ENCODE measurements at places on chromosomes 3 and 15.

DNA sequence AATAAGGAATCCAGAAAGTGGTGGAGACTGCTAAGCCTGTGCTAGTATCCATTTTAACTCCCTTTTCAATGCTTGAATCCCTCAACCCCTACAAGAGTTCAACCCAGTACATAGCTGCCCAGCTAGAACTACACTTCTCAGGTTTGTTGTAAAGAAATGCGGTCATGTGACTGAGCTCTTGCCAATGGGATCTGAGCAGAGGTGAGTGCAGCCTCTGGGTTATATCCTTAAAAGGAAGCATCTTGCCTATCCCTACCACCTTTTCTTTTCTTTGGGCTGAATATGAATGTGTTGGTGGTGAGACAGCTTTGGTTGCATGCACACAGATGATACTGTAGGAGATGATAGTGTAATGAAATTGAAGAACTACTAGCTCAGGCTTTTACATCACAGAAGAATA is 139.7 kb downstream of the CADPS start:
- H3K27ac ChIP-seq, result no peak overlapping the region
- H3K4me1 ChIP-seq, result no peaks in the 10 kb centered on the region
- H3K4me3 ChIP-seq, result no peak overlapping the region
- H3K36me3 ChIP-seq, result no peaks in the 10 kb centered on the region
- no peak for DNase-seq

DNA sequence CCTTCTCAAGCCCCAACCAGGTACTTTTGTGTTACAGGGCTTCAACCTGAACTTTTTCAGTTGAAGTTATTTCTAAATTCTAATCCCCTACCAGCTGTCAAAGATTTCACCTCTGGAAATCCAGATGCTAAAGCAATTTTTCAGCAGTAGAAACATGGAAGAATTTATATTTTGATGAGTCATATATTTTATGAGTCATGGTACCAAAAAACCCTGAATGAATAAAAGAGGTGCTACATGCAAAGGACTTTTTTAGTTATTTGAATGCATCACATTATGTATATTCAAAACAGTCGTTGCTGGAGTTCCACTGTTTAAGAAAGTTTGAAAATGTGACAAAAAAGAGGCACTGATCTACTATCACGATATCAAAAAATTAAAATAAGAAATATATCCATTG is 96.0 kb upstream of the ZNF385D start:
- H3K36me3 ChIP-seq, result no peaks in the 10 kb centered on the region
- no peak for DNase-seq
- no peaks in the 10 kb centered on the region for H3K4me1 ChIP-seq
- no peaks in the 10 kb centered on the region for H3K27me3 ChIP-seq
- H3K27ac ChIP-seq, result no peak overlapping the region
- no peak overlapping the region for H3K4me3 ChIP-seq

DNA sequence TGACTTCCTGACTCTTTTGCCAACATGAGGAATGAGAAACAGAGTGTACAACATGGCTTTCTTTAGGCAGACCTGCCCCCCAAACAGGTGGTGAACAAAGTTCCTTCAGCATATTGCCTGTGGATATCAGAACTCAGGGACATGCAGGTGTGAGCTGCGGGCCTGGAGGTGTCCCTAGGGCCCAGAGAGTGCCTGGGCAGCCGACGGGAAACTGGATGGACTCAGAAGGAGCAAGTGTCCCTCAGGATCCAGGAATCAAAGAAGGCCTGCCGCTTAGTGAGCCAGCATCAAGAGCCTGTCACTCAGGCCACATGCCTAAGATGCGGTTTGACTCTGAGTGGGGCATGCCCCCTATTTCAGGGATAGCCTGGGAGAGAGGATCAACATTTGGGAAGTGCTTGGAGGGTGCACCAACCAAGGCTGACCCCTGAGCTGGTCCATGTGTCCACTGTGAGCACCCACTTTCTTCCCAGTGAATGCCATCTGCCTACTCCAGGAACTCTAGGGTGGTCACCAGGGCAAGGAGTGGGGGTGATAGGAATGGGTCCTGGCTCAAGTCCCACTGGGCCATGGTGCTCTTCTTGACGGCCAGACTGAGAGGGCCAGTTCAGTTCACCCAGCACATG is 16.1 kb upstream of the POLR2M start:
- no peaks in the 10 kb centered on the region for H3K4me1 ChIP-seq
- H3K27ac ChIP-seq, result no peak overlapping the region
- no peak for DNase-seq

- H3K27me3 ChIP-seq, result no peaks in the 10 kb centered on the region
- H3K36me3 ChIP-seq, result no peaks in the 10 kb centered on the region
- no peak overlapping the region for H3K27ac ChIP-seq
- H3K4me3 ChIP-seq, result no peak overlapping the region
- H3K4me1 ChIP-seq, result no peaks in the 10 kb centered on the region
- DNase-seq, result no peak
These were observed 815.9 kb downstream of the VGLL3 start for GRCh38 chr3:86175051-86175536.

DNA sequence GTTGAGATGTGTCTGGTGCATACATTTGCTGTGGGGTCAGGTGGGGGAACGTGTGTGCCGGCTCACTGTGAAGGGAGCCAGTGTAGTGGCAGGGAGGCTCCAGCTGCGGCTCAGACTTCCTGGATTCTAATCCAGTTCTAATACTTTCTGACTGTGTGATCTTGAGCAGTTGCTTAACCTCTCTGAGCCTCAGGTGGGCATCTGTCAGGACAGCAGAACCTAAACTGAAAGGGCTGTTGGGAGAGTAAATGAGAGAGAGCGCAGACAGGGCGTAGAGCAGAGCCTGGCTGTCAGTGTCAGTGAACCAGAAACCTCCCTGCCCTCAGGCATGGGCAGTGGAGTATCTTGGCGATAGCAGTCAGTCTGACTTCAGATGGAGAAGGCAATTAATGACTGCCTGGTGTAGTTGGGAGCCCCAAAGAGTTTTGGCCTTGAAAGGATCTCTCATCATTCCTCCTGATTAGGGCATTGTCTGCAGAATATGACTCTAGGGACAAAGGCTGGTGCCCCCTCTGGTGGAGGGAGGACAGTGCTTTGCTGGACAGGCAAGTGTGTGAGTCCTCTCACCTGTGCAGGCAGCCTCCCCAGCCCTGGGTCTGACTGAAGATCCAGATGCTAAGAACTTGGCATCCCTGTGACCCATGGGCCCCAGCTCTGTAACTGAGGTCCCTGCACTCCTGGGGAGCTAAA is 9.6 kb downstream of the KBTBD13 start:
- H3K4me3 ChIP-seq, result no peak overlapping the region
- peaks cover 27% of the 10 kb centered on the region for H3K4me1 ChIP-seq
- no peak overlapping the region for H3K27ac ChIP-seq
- DNase-seq, result no peak

DNA sequence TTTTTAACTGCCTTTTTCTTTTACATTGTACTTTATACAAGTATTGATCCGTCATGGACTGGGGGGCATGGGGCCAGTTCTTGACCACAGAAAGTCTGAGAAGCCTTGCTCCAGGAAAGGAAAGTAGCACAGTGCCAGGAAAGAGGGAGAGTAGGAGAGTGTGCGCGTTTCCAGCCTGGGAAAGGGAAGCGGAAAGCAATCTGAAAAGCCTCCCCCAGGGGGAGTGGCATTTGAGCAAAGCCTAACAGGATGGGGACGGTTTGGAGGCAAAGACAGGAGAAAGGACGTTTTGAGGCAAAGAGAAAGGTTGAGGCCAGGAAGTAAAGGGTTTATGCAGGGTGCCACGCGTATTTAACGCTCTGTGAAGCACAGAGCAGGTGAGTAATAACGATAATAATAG is 116.9 kb downstream of the RORA start:
- H3K4me3 ChIP-seq, result no peak overlapping the region
- no peaks in the 10 kb centered on the region for H3K4me1 ChIP-seq

DNA sequence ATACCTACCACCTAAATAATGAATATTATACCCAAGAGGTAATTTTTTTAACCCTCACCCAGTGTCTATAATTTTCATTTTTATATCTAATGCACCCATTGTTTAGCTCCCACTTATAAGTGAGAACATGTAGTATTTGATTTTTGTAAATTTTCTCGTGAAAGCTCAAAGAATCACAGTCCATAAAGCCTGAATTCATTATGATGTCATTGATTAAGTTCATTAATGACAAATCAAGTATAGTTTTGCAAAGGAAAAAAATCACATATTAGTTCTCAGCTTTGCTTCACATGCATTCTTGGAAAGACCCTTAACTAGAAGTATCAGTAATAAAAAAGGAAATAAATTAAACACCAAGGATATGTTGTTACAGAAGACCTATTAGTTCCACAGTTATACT is 425.3 kb upstream of the UBE2E2 start:
- H3K27ac ChIP-seq, result no peak overlapping the region
- no peak overlapping the region for H3K4me3 ChIP-seq
- no peak for DNase-seq
